ENCODE measurements at places on chromosomes 3 and 15.

DNA sequence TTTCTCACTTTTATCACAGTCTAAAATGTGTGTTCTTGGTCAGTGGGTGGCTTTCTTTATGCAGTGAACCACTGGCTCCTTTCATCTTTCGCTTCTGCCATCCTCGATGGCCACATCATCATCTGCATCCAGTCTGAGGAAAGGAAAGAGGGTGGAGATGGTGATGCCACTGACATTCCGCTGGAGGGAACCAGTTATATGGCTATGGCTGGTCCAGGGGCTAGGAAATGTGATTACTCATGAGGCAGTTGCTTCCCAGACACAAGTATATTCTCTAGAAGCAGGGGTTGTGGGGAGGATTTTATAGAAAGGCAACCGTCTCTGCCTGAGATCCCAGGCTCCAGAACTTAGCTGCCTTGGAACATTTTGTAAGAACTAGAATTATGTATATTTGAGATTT, 246.7 kb upstream of the AZI2 start:
- no peak for DNase-seq

DNA sequence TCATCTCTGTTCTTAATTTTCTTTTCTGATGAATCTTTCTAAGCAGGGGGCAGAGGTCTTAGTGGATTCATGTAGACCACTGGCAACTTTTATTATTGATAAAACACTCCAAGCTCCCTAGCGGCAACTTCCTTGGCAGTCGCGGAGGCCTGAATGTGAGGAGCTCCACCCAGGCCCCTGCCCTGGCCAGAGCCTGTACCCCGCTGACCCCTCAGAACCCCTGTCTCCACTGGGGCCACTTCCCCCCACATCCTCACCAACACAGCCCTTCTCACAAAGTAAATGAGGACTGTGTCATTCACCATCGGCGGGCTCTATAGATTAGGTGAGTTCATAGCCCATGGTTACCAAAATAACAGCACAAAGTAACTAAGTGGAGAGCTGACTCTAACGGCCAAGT, 111.6 kb downstream of the TPRA1 start:
- DNase-seq, result no peak

- DNase-seq, result no peak
Observed at GRCh38 chr15:34349769-34350168, 6.7 kb downstream of the NUTM1 start.

DNA sequence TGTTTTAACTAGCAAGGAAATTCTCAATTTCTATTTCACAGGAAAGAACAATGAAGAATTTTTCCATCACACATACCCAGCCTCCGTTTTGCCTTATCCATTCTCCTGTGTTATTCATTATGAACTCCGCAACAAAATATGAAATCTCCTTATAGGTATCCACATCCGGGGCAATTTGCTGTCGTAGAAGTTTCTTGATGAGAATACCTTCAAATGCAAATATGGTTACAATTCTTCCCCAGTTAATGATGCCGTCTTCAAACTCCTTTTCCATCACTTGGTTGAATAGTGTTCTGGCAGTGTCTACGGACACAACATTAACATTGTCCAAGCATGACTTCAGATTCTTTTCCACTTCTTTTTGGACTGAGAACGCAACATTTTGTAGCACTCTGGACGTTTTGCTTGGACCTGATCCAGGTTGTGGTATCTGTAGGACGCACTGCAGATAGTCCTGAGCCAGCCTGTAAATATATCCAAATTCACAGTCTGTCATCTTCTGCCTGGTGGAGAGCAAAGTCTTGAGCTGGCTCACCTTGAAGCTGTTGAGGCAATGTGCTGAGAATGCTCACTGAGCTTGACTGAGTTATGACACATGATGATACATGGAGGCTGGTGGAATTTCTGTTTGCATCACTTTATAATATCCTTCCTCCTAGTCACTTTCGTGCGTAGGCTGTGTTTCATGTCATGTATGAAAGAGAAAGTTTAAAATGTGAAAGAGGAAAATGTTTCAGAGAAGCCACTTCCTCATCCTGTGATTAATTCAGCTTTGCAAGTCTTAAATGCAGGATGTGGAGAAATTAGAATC, at the start of gene BCL2A1:
TSS of gene BCL2A1 (minus strand) at position 573 of the 811 bp plus-strand sequence. CDS start at position 496, 77 bp downstream.
- no peak for DNase-seq

DNA sequence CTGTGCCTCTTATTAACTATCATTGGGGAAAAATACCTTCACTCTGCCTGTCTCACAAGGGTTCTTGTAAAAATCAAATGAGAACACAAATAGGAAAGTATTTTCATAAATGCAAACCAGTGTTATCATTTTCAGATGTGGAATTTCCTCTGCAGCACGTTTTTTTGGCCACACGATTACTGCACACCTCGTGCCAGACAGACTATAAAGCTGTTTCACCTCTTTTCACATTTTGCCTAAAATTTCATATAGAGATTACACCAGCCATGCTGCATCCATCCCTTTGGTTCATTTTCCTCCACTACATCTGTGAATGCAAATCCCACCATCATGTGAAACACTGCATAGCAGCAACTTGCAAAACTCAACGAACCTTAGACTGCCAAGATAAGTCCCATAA, 1.2 kb upstream of the TMOD2 start:
- no peak for DNase-seq

DNA sequence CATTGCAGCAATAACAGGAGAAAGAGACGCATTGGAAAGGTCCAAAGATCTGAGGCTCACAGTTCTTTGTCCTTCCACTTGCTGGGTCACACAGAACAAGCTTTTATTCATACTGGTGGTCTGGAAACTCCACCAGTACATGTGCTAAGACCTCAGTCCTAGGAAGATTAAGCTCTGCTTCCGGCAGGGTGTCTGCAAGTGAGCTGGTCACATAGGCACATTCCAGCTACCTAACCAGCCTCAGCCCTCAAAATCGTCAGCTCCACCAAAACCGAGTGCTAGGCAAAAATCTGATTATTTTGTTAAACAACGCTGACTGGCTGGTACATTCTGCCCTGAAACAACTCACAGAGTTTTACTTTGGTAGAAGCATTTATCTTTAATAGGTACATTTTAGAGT, 2.2 kb downstream of the ZBED2 start:
- DNase-seq, result no peak

DNA sequence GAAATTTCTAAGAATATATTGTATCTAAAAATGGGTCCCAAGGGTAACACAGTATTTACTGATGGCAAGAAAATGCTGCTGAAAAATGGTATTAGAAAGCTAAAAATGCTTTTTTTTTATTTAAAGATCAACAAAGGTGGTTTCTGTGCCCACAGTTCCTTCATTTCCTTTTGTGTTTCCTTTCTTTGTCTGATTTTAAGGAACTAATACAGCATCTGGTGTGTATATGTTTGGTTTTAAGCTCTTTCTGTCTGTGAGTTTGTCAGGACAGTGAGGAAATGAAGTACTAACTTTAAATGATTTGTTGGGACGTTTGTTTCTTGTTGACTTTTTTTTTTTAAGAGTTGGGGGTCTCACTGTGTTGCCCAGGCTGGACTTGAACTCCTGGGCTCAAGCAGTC, 38.2 kb downstream of the RASA2 start:
- no peak for DNase-seq

- DNase-seq, result no peak
Observed at GRCh38 chr15:93179072-93179471, 90.1 kb upstream of the RGMA start.

DNA sequence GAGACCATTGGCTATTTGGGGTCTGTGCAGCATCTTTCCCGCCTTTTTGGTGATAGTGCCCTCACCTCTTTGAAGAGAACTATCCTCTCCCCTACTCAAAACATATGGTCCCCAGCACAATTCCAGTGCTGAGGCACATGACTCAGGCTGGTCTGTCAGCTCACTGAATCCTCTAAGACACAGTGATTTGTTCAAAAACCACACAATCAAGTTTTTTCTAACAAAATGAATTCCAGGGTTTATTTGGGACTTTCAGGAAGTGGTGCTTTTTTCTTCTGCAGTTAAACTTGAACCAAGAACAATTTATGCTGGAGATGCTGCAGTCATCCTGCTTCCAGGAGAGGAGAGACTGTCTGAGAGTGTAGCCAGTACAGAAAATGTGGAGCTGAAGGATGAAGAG, 142.5 kb upstream of the LMCD1 start:
- no peak for DNase-seq

DNA sequence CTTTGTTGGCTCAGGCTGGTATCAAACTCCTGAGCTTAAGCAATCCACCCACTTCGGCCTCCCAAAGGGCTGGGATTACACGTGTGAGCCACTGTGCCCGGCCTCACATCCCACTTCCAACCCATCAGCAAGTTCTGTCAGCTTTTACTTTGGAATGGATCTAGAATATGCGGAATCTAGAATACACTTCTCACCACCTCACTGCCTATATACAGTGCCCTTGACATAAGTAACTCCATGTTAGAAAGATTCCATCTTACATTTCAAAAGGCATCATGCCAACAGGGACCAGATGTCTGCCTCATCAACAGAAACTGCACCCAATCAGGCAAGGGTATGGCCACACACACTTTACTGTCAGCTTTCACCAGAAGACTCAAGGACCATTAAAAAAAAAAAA, 9.9 kb upstream of the RBSN start:
- DNase-seq, result no peak

GRCh38 chr3:129699199-129699598, 92.7 kb upstream of the PLXND1 start:
- no peak for DNase-seq

DNA sequence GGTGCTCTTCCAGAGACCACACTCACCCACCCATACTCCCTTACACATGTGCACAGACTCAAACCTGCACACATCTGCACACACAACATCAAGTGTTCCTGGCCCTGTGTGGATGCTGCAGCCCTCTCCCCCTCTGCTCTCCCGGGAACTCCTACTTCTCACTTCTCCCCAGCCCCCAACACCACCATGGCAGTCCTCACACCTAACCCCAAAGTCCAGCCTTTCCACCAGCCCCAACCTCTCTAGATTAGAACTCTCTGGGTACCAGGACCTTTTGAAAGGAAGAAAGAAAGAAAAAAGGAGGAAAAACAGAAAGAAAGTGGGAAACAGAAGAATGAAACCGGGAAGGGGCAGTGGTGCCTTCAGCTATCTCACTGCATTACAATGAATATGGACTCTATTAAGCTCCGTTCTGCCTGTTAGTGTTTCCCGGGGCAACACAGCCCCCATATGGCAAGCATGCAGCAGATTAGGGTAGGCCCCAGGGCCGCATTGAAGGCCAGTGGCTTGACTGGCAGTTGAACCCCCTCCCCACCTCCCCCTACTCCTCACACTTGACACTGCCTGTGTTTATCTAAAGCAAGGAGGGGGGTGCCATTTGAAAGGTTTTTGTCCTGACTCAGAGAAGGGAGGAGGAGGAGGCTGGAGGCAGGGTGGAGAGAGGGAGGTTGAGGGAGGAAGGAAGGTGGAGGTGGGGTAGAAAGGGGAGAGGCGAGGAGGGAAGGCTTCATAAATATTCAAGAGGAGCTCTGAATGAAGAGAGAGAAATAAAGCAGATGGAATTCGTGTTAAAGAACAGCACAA, 30.1 kb downstream of the BOC start:
- no peak for DNase-seq

DNA sequence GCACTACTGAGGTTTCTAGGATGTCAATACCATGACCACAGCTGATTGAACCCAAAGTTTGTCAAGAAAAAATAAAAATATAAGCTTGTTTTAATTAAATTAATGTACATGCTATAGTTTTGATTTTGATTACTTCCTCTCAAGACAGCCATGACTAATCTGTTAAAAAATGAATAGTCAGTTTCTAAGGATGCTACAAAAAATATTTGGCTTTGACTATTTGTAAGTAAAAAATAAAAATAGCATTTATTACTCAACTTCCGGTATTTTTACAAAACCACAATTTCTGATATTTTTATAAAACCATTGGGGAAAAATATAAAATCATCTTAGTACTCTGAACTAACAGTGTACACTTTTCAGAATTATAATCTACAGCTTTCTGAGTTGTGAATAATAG, 12.1 kb upstream of the TEX9 start:
- no peak for DNase-seq

DNA sequence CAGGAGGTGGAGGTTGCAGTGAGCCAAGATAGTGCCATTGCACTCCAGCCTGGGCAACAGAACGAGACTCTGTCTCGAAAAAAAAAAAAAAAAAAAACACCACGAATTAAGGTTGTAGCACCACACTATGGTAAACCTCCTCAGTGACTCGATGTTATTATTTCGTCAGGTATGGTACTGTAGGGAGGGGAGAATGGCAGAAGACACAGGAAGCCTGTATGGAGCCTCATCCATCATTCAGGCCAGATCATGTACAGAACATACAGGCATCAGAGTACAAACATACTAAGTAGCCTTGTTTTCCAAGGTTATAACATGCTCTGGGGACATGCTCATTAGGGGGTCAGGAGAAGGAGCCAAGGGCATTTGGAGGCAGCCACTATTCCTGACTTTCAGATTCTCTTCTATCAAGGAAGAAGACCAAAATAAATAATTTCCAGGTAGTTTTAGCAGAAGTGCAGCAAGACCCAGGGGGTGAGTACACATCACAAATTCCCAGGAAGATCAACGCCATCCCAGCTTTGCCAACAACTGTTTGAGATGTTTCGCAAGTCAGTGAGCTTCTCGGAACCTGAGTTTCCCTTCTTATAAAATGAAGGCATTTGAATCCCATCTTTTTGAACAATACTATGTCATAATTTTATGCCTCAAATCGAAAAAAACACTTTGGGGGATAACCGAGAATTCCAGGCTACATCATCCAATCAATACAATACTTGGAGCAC, 79.8 kb downstream of the FOXP1 start:
- no peak for DNase-seq

- no peak for DNase-seq
Observed at GRCh38 chr3:76842216-76842615, 197.7 kb upstream of the ROBO2 start.

DNA sequence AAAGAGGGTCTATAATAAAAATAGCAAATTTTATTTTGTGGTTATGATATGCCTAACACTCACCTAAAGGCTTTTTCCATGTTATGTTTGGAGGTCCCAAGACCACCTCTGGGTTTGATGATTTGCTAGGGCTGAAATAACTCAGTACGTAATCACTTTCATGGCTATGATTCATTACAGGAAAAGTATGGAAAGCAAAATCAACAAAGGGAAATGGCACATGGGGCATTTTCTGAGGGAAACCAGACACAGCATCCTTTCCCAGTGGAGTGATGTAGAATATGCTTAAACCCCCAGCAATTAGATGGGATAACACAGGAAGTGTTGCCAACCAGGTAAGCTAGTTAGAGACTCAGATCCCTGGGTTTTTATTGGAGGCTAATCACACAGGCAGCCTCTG, 701.6 kb upstream of the CBLB start:
- no peak for DNase-seq

DNA sequence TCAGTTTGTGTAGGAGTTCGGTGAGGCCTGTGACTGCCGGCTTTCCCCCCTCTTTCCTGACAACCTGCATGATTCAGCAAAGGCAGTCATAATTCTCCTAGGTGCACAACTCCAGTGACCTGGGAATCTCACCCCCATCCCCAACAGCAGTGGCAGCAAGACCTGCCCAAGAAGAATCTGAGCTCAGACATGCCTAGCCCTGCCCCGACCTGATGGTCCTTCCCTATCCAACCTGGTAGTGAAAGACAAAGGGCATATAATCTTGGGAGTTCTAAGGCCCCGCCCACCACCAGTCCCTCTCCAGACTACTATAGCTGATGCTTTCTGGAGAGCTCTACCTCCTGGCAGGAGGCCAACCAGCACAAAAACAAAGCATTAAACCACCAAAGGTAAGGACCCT, 44.2 kb upstream of the ZBED2 start:
- no peak for DNase-seq

All from NK-92 treated with Interleukin-12 subunit alpha and Interleukin-12 subunit beta, amount 100 ng/mL, for 24 hours (cell line).